DMS 273 treated with DMSO at 0.1 percent for 48 hours (cell line): ENCODE measurements at places on chromosomes 2 and 18.
A peak's percentile ranks its signal among the peaks of the same experiment; 100 is the strongest.

- no peak for DNase-seq
These were observed 342.9 kb upstream of the DCC start for GRCh38 chr18:51997129-51997528.

DNA sequence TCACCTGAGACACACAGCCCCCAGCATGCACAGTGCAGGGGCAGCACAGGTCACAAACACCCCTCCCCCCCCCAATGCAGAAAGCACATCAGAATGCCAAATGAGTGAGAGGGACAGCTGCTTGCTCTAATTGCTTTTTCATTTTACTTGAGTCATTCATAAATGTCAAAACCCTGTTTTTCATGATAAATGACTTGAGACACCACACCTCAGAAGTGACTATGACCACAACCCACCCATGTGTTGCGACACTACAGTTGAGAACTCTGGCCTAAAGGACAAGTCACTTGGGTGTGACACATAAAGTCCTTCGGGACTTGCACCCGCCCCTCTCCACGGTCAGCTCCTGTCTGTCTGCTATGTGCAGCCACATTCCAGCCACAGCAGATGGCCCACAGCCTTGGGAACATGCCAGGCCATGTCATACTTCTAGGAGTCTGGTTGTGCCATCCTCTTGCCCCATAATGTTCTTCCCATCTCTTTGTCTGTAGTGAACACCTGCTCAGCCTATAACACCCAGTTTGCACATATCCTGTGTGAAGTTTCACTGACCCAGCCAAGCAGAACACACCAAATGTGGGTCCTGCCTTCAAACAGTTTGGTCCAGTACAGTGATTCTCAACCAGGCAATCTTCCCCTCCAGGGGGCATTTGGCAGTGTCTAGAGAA lies 30.2 kb upstream of the RIOK3 start:
- peak; percentile 20 for DNase-seq

DNA sequence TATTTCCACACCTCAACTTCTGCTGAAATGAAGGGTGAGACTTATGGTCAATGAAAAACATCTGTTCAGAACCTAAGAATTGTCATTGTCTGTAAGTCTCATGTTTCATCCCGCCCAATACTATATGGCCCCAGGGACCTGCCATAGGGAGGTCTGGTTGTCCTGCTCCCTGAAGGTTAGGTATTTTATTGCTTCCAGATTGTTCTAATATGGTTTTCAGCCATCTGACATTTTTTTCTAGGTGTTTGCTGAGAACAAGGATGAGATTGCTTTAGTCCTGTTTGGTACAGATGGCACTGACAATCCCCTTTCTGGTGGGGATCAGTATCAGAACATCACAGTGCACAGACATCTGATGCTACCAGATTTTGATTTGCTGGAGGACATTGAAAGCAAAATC lies 7.3 kb downstream of the XRCC5 start:
- no peak for DNase-seq

DNA sequence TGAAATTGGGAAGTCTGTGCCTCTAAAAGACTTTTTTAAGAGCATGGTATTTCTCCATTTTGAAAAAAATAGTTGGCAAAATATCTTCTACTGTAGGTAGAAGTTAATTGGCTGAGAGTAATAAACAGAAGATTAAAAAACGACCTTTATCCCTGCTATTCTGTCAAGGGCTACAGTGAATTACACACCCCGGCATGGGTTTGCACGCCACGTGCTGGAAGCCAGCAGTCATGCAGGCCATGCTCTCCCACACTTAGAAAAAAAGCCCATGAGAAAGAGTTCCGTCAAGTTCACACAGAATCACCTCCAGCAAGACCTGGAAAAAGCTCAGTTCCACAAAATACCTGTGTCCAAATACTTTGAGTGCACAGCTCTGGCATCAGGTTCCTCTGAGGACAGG lies 26.8 kb downstream of the FAM110C start:
- DNase-seq: no peak

DNA sequence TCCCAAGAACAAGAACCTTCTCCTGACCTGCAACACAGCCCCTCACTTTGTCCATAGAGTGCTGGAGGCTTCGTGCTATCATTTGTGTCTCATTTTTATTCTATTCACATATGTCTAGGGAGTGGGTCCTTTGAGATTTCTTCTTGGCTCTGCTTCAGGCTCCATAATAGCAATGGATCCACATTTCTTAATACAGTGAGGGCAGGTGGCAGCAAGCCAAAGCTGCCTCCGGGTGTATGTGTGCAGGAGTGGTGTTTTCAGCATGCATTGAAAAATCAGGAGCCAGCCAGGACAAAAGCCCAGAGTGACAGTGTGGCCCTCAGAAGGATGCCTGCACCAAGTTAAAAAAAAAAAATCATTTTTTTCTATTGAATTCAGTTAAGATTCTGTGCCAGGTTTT lies 115.1 kb upstream of the PELI1 start:
- DNase-seq: no peak

- DNase-seq: no peak
These were observed 11.4 kb downstream of the CTIF start for GRCh38 chr18:48550101-48550729.

DNA sequence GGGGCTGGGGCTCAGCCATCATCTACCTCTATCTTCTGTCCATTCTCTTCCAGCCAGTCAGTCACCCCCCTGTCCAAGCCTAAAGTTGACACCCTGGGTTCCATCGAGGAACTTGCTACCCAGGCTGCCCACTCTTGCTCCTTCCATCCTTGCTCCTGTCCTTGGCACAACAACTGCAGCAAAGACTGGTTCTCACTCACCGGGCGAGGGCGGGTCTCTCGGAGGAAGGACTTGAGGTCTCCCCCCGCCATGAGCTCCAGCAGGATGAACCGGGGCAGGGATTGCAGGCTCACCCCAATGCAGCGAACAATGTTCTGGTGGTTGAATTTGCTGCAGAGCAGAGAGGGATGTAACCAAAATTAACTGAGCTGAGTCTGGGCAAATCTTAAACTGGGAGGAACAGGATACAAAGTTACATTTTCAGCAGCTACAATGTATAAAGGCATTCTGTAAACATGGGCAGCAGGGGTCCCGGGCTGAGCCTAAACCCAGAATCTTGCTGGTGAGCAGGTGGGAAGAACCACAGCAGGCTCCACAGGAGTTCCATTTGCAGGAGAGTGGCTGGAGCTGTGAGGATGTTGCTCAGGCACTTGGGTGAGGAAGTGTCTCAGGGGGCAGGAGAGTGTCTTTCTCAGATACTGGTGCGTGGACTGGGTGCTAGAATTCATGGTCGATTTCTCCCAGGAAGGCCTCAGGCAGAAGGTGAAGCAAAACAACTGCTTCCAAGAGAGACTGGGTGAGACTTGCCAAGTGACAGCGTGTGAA lies 105.5 kb downstream of the CLIP4 start:
- DNase-seq: no peak

GRCh38 chr18:46302528-46303485 lies 198.6 kb downstream of the HAUS1 start:
- DNase-seq: no peak

- no peak for DNase-seq
These were observed 296.2 kb downstream of the SLC8A1 start for GRCh38 chr2:40155728-40156127.

DNA sequence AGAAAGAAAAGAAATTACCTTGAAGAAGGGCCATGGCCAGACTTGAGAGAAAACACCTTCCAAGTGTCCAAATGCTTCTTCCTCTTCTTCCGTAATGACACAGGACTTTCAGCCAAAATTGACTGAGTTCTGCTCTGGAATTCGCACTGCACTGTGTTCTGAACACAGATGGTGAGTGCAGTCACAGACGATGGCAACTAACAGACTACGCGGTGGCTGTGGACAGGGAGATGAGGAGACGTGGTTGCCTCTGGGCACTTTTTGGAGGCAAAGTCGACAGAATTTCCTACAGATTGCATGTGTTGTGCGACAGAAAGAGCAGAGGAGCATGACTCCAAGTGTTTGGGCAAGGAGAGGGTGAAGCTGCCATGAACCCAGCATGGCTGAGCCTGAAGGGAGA lies 4.3 kb upstream of the NAPG start:
- DNase-seq: no peak

DNA sequence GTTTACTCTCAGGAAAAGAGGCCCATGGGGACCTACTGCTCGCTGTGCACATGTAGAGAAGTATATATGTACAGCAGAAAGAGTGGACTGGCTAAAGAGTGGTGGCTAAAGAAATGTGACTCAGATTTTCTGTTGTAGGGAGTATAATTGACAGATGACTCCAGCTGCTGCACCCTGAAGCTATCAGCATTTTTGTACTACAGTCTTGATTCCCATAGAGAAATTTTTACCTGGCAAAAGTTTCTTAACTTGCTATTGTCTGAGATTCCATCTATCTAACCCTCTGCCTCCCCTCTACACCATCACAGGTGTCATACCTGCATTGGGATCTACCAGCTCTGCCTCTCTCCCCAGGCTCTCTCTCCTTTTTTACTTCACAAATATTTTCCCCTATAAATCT lies 296.0 kb upstream of the KYNU start:
- DNase-seq: no peak

DNA sequence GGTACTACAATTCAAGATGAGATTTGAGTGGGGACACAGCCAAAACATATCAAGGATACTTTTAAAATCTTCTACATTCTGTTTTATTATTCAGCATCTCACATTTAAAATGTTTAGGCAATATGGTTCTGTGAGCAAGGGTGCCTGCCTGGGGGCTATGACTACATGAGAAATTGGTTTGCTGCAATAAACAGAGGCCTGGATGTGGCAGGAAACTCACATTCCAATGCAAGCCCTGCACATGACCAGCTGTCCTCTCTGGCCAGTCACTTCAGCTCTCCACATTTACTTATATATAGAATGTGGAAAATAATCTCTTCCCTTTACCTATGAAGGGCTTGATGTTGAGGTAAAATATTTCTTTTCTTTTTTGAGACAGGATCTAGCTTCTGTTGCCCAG lies 193.4 kb downstream of the LRRTM1 start:
- DNase-seq: no peak

DNA sequence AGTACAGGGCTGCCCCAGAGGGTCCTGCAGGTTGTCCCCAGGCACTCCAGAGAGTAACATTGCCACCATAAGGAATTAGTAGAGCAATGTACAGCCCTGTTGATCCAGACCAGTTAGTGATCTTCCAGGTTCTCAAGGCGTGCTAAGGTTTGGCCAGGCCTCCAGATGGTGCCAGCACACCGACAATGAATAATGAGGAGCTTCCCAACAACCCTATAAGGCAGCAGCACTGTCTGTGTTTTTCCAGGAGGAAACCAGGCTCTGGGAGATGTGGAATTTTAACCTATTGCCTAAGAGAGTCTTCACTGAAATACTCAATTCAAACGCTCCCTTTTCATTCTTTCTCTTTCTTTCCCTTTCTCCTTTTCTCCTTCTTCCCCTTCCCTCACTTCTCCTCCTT lies 122.1 kb downstream of the MGAT5 start:
- peak; percentile 38 for DNase-seq

GRCh38 chr2:236440110-236440881 lies 129.3 kb upstream of the ACKR3 start:
- DNase-seq: no peak

GRCh38 chr2:177579486-177580036 lies 187.0 kb downstream of the AGPS start:
- DNase-seq: no peak

GRCh38 chr2:166106431-166107015 lies 21.3 kb downstream of the SCN1A start:
- DNase-seq: peak; percentile 54

DNA sequence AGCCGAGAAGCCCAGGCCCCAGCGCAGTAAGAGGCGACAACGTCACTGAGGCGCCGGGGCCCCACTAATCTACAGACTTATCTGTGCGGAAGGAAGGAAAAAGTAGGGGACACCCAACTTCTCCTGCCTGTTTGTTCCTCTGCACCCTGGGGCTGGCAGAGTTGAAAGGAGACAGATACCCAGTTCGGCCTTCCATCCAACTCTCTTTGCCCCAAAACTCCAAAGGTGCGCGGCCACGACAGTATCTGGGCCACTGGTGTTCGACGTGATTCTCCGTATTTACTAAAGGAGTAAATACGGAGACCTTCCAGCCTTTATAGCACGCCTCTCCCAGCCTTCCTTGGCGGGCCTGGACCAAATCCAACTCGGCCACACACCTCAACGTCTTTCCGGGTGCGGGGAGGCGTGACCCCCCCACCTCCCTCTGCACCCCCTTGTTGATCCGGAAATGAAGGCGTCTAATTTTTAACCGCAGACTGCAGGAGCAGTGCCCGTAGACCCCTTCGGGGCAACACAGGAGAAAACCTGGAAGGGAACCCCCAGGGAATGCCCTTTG lies 1.6 kb downstream of the SMAD7 start:
- no peak for DNase-seq

GRCh38 chr2:41963661-41964525 lies 83.9 kb upstream of the PKDCC start:
- DNase-seq: no peak

DNA sequence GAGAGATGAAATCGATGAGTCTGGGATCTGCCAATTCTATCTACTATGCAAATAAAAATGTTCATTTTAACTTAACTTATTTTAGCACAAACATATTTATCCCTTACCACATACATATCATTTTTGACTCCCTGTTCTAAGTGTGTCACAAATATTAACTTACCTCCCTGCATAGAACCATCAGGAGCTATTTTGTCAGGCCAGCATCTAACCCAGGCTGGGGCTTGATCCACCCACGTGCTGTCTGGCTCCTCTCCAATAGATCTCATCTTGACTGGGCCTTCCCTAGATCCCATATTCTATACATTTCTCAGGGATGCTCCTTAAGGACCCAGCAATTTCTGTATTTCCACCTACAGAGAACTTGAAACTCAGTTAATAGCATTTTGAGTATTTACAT lies 20.9 kb downstream of the NTSR2 start:
- DNase-seq: no peak
